ENCODE measurements at places on chromosomes 6 and 20. TPM values are rescaled to one million over a fixed set of nuclear protein-coding genes. Genes with fewer than 3 reads are reported as not detected.

Gene C6orf58
- not detected for total RNA-seq

Gene ISM1
- not detected for total RNA-seq

Gene GCNT2
- 42.8 TPM for total RNA-seq

Gene SAMD3
- total RNA-seq = not detected

Gene OR2J3
- total RNA-seq = not detected

Gene ENPP3
- total RNA-seq = not detected

Gene FILIP1
- 0.26 TPM for total RNA-seq

Gene TAAR9
- not detected for total RNA-seq

Gene LAMA2
- total RNA-seq = 0.28 TPM

Gene UST
- total RNA-seq = 0.15 TPM

Gene MICB
- 72.1 TPM for total RNA-seq

Gene ZFP57
- total RNA-seq = not detected

Gene GTSF1L
- not detected for total RNA-seq

Gene SLC22A16
- total RNA-seq = not detected

Gene LSM2
- 89.7 TPM for total RNA-seq

Gene TXLNB
- total RNA-seq = not detected

Gene CCDC170
- not detected for total RNA-seq

Gene CFB
- total RNA-seq = 5.6 TPM

Gene RSPO4
- 0.54 TPM for total RNA-seq

Gene RIPPLY2
- total RNA-seq = 6.5 TPM

Gene HS3ST5
- total RNA-seq = 0.05 TPM

Gene CD93
- 0.10 TPM for total RNA-seq

Gene NOTCH4
- total RNA-seq = 2.0 TPM

Gene POU5F1
- total RNA-seq = 1.1 TPM

Gene CYP39A1
- 0.72 TPM for total RNA-seq

Gene ME1
- total RNA-seq = 19.7 TPM

Gene SMIM13
- total RNA-seq = 17.6 TPM

Gene BEND6
- total RNA-seq = 8.0 TPM

Gene OR2H2
- total RNA-seq = not detected

Gene GUCA1A
- total RNA-seq = not detected

Gene SOX18
- 18.7 TPM for total RNA-seq

Gene CNR1
- 0.13 TPM for total RNA-seq

Gene RIMS4
- 4.0 TPM for total RNA-seq

Gene PNLDC1
- not detected for total RNA-seq

Gene SIRPB1
- 0.72 TPM for total RNA-seq

Gene DHX16
- total RNA-seq = 44.5 TPM

Gene PRDM13
- not detected for total RNA-seq

Gene DEFB110
- total RNA-seq = not detected

Gene PGC
- 0.18 TPM for total RNA-seq

Gene PRKN
- 0.46 TPM for total RNA-seq

Gene CLPSL2
- 0.57 TPM for total RNA-seq

Gene GABRR1
- not detected for total RNA-seq

Gene RWDD2A
- total RNA-seq = 3.4 TPM

Gene IRF4
- 0.72 TPM for total RNA-seq

Gene PLEKHG1
- total RNA-seq = 4.0 TPM

Gene CDH4
- total RNA-seq = not detected

Gene SLC52A3
- 6.4 TPM for total RNA-seq

Gene LHFPL5
- total RNA-seq = not detected

Gene DLK2
- 19.1 TPM for total RNA-seq

Gene CST5
- total RNA-seq = not detected

Gene PRSS35
- total RNA-seq = 0.10 TPM

Gene MEP1A
- not detected for total RNA-seq

Gene TPD52L2
- total RNA-seq = 113 TPM

Gene PACRG
- 0.59 TPM for total RNA-seq

Gene FAM217A
- not detected for total RNA-seq
